ENCODE measurements at places on chromosomes 5 and 9.

DNA sequence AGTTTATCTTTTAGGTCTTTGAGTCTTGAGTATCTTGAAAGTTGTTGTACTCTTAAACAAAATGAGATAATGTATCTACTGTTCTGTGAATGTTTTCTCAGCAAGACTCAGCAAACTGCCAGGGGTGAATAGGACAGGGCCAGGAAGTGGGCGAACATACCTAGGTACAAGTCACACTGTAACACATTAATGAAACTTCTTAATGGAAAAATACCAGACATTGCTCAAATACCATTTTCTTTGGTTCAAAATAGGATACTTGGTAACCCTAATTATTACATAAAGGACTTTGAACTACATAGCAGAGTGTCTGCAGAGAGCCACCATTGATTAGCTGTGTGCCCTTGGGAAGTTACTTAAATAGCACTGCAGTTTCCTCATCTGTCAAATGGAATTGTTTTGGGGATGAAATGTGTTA lies 197.5 kb downstream of the ARHGEF28 start:
- no peak for DNase-seq

GRCh38 chr9:111949919-111950318 lies 53.3 kb downstream of the UGCG start:
- DNase-seq: no peak

GRCh38 chr9:131487621-131488031 lies 15.1 kb upstream of the POMT1 start:
- DNase-seq: no peak

DNA sequence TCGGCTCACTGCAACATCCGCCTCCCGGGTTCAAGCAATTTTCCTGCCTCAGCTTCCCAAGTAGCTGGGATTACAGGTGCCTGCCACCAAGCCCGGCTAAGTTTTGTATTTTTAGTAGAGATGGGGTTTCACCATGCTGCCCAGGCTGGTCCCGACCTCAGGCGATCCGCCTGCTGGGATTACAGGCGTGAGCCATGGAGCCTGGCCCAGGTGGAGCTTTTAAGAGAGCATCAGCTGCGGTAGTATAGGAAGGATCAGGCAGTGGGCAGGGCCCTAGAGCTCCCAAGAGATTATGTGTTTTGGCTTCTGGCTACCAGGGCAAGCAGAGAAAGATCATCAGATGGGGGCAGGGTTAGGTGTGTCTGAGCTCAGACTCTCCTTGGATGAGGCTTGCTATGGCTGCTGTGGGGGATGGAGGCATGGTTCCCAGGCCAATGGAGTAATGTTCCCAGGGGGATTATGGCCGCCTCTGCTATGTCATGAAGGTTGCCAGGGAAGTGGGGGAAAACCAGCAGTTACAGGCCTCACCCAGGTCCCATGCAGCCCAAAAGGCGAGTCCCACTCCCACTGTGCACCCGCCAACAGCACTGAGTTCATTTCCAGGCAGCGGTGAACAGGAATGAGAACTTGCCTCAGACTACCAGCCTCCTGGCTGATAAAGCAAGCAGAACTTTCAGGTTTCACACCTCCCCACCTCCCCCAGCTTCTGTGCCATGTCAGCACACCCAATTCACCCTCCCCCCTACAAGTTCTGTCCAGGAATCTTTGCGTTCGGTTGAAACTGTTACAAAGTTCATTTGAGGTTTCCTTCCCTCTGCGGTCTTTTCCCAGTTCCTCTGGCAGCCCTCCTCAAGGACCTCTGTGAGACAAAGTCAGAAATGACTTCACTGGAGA lies 507.6 kb downstream of the SPATA31D1 start:
- DNase-seq: no peak

DNA sequence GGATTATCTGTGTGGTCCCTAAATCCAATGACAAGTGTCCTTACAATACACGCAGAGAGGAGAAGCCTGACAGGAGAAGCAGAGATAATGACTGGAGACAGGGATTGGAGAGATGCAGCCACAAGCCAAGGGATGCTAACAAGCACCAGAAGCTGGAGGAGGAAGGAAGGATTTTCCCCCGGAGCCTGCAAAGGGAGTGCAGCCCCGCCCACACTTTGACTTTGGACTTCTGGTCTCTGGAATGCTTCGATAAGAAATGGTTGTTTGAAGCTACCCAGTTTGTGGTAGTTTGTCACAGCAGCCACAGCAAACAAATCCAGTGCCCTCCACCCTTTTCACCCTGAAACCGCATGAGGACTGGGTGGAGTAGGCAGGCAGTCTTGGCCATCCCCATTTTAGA lies 77.2 kb upstream of the BOD1 start:
- DNase-seq: no peak

GRCh38 chr9:94821098-94821887 lies 94.8 kb downstream of the AOPEP start:
- DNase-seq: no peak

GRCh38 chr9:123555646-123556045 lies 199.6 kb downstream of the CRB2 start:
- DNase-seq: no peak

DNA sequence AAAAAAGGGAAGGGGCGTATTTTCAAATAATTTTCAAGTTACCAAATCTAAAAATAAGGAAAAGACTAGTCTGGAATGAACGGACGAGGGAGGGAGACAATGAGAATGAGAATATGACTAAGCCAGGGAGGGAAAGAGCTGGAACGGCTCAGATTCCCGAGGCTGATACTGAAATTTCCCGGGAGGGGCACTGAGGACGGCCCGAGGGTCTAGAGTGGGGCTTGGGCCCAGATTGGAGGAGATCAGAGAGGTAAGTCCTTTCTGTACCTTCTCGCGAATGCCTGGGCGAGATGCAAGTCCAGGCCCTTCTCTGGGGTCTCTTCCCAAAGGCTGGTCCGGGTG lies 3.4 kb upstream of the CCIN start:
- no peak for DNase-seq

DNA sequence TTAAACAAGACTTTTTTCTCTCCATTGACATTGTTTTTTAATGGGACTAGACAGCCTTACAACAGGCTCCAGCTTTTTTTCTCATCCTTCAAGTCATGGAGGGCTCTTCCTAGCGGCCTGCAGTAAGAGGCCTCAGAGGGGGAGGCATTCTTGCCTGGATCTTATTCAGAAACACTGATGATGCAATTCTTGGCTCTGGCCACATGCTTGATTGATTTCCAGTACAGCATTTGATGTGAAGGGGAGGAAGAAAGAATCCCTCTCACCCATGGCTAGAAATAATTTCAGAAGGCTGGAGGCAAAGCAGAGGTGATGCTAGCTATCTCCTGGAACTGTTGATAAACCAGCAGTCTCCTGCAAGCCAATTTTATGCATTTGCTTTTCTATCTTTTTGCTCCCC lies 324.8 kb downstream of the PRELID2 start:
- no peak for DNase-seq

DNA sequence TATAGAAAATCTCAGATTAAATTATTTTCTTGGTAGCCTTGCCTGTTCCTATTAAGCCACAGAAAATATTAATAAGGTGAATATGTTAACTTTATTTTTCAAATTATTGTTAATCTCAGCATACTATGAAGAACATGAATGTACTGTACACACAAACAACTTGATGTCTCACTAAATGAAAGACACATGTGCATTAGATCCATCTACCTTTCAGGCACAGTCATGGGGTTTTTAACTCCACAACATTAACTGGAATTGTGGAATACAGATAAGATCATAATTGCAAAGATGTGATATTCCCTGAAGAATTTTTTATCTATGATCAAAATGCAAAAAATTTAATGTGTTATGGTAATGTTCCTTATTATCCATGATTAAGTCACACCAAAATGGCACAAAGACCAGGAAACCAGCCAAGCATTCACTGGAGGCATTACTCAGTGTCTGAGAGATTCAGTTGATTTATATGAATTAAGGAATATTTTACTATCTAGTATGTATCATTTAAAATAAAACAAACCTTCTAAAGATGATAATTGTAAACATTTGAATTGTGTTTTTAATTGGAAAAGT lies 150.0 kb upstream of the VCAN start:
- no peak for DNase-seq

DNA sequence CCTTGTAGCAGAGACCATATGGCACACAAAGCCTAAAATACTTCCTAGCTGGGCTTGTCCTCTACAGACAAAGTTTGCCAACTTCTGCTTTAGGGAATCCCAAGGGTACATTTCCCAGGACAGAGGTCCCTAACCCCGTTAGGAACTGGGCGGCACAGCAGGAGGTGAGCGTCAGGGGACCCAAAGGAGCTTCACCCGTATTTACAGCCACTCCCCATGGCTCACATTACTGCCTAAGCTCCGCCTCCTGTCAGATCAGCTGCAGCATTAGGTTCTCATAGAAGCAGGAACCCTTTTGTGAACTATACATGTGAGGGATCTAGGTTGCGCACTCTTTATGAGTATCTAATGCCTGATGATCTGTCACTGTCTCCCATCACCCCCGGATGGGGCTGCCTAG lies 88.5 kb upstream of the TRPM3 start:
- DNase-seq: no peak

GRCh38 chr5:74667396-74667795 lies 17.6 kb upstream of the HEXB start:
- DNase-seq: no peak

- DNase-seq: no peak
Observed at GRCh38 chr5:126984632-126985031, 45.7 kb downstream of the MARCHF3 start.
